ENCODE measurements at places on chromosomes 11 and 22. TPM values are rescaled to one million over a fixed set of nuclear protein-coding genes. Genes with fewer than 3 reads are reported as not detected.

DUSP8 gene
- total RNA-seq: 3.0 TPM

F2 gene
- not detected for total RNA-seq

RASSF10 gene
- total RNA-seq: not detected

PYGM gene
- total RNA-seq: 0.89 TPM

RAB3IL1 gene
- 0.74 TPM for total RNA-seq

CRYBA4 gene
- not detected for total RNA-seq
